Esophagus squamous epithelium (tissue), 5 donors: ENCODE measurements at places on chromosomes 12 and 14.

- no peak for DNase-seq
Measured at GRCh38 chr12:93484315-93484981, 17.1 kb downstream of the MRPL42 start.

DNA sequence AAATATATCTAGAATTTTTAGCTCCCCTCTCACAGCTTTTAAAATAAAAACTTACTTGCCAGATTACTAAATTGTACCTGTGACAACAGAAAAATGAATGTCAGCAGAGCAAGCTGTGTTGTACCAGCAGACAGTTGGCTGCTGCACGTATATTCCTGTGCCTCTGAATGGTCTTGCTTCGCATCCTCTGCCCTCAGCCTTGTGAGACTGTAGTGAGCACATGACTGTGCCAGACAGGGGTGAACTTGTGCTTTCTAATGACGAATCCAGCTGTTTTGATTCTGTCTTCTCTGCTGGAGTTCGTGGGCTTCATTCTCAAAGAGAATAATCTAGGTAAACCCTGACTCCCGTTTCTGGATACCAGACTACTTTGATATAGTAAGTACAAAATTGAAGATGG lies 58.3 kb upstream of the FRMD6 start:
- no peak for DNase-seq

DNA sequence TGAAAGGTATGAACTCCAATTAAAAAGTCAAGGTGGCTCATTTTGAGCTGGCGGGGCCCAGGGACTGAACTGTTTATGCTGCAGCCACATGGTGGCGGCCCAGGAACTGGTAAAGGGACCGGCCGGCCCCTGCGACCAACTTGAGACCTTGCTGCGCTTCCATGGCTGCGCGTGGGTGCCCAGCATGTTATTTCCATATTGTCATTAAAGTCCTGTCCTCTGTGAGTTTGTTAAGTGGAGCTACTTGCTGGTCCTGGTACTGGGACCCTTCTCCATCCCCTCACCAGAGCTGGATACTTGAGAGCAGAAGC lies 62.3 kb downstream of the BEGAIN start:
- DNase-seq = no peak

DNA sequence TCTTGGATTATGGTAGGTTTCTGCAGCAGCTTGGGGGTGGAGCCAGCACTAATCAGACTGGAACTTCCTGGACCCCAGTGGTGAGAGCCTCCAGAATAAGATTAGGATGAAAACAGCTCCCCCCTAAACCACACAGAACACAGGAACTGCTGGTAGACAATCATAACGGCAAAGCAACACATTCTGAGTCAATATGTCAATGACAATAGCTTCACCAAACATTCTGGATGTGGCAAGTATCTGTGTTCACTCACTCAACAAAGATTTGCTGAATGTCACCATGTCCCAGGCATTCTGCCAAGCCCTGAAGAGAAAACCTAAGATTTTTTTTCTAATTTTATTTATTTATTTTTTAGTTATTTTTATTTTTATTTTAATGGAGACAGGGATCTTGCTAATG lies 65.2 kb downstream of the LRRC74A start:
- no peak for DNase-seq

DNA sequence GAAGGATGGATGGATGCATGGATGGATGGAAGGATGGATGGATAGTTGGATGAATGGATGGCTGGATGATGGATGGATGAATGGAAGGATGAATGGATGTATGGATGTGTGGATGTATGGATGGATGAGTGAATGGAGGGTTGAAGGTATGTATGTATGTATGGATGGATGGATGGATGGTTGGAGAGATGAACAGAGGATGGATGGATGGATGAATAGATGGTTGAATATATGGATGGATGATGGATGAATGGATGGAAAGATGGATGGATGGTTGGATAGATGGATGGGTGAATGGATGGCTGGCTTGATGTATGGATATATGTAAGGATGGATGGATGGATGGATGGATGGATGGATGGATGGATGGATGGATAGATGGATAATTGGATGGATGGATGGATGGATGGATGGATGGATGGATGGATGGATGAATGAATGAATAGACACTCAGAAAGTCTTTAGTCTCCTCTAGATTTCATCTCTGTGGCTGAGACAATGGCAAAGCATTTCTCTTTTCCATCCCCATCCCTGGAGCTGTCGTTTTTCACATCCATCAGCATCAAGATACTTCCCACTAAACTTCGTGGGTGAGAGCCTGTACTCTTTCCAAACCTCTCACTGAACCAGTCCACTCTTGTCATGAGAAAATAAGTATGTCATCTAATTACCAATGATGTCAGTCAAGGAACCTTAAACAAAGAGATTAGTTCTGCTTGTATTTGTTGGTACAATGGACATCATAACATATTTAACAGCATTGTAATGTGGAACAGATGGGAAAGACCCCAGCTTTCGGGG lies 74.8 kb upstream of the CLMN start:
- DNase-seq = no peak

DNA sequence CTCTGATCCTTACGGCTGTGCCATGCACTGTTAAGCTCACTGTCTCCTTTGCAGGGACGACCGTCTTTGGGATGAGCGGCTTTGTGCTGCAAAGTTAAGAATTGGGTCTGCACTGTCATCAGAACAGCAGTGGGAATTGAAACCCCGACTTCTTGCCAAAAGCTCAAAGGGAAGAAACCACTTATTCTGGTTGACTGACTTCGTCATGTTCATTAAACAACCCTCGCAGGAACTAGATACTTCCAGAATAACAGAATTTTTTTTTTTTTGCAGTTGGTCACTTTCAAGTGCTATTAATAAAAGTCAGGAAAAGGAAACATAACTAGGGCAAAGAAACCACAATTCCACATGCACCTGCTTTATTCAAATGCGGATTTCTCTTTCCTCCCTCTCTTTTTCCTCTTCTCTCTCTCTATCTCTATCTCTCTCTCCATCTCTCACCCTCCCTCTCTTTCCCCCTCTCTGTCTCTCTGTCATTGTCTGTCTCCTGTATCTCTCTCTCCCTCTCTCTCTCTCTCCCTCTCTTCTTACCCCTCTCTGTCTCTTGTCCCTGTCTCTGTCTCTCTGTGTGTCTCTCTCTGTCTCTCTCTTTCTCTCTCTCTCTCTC lies 12.3 kb upstream of the GLT1D1 start:
- no peak for DNase-seq

GRCh38 chr12:113633678-113634332 lies 162.1 kb upstream of the LHX5 start:
- DNase-seq = no peak

GRCh38 chr12:66550626-66551025 lies 128.2 kb downstream of the GRIP1 start:
- no peak for DNase-seq

- no peak for DNase-seq
Measured at GRCh38 chr12:92289629-92290349, 144.1 kb upstream of the BTG1 start.

DNA sequence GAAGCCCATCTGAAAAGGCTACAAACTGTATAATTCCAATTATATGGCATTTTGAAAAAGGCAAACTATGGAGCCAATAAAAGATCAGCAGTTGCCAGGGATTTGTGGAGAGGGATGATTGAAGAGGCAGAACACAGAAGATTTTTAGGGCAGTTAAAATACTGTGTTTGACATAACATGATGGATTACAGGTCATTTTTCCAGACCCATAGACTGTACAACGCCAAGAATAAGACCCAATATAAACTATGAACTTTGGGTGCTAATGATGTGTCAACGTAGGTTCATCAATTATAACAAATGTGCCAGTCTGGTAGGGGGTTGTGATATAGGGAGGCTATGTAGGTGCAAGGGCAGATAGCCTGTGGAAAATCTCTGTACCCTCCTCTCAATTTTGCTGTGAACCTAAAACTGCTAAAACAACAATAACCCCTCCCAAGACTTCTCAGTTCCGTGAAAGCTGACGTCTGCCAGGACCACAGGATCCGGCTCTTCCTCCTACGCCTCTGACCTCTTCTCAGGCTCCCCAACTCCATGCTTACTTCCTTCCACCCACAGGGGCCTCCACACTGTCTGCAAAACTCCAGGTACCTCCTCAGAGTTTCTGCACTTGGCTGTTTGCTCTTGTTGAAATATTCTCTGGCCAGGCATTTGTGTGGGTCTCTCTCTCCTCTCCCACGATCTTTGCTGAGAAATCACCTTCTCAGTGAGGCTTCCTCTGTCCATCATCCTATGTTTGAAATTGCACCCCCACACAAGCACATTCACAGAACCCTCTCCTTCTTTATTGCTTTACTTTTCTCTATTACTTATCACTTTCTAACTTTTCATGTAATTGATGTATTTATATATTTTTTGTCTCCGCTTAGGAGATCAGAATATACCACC lies 131.4 kb downstream of the BBS10 start:
- no peak for DNase-seq

DNA sequence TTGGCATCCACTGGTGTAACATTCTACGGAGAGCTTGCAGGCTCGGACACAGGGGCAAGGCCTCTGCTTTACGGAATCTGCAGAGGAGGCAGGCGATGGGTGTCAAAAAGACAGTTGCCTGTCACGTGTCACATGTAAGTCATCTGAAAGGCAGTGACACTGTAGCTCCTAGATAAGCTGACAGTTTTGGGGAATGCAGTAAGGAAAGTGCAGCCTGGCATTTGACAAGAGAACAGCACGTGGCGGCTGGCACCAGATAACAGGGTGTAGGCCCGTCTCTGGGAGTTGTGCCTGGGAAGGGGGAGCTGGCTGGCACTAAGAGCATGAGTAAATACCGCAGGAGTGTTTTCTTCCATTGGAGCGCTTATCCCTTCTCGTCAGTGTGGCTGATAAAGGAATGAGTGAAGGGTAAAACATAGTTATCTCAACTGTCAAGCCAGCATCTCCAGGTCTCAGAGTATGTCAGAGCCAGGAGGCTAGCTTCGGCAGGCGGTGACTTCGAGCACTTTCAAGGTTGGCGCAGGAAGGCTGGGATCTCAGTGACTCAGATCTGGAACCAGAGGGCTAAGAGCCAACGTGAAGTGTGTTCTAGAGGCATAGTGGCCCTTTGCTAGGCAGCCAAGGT lies 26.1 kb downstream of the ADCK1 start:
- DNase-seq = no peak

GRCh38 chr12:102811110-102811737 lies 105.8 kb downstream of the PAH start:
- no peak for DNase-seq

DNA sequence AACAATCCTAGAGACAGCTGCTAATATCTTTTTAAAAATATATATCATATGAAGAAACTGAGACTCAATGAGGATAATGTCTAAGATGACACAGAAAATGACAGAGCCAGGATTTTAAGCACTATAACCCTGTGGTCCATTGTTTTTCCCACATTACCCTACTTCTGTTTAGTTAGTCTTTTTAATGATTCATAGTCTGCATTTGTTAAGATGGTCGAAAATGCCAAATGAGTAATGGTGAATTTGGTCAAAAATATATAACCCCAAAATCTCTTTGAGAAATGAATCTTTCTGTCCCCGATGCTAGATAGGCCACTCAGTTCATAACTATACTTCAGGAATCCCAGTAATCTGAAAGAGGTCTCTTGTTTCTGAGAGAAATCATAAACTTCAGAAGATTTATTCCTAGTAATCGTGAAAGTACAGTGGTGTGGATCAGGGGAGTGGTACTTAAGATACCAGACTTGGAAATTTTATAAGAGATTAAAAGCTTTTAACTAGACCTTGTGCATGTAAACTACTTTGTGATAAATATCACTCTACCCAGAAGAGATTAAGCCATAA lies 10.8 kb downstream of the RTRAF start:
- DNase-seq = no peak

- no peak for DNase-seq
Measured at GRCh38 chr12:101664992-101665391, 32.4 kb upstream of the CHPT1 start.

DNA sequence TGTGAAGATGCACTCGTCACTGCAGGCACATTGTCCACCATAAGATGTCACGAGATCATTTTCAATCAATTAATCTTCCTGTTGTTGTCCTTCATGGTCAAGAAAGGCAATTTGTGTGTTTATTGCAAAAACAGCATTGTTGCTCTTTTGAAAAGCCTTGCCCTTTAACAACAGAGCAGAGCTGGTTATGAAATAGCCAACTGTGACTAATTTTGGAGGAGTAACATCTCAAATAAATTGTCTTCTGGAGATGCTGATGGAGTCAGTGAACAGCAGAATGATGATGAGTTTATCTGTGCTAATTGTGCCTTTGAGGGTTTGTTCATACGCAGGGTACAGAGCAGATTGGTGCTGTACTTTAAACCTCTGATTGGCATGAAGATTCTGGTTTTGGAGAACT lies 88.3 kb upstream of the E2F7 start:
- DNase-seq = no peak

DNA sequence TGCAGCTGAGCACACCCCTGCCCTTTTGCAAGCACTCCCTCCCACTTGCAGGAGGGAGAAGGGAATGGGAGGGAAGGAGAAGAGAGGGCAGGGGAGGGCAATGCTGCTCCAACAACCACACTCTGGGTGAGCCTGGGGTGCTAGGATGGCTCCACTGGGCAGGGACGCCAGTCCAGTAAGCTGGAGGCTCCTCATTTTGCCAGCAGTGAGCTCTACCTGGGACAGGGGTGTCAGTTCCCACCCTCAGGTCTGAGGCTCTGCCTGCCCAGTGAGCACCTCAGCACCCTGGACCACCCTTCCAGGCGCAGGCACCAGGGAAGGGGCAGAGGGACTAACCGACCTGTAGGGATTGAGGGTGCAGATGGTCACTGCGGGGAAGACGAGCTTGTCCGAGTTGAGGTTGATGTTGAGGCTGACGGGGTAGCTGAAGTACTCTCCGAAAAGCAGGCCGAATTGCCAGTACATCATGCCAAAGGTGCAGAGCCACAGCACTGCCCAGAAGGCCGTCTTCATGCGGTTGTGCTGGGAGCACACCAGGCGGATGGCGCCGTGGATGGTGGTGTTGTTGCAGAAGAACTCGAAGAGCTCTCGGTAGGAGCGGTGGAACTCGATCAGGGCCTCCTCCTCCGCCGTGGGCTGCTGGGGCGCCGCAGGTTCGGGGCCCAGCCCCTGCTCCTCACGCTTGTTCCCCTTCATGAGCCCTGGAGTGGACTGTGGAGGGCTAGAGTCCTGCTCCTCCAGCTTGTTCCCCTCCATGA lies 1.2 kb downstream of the SCNN1A start:
- DNase-seq = no peak

DNA sequence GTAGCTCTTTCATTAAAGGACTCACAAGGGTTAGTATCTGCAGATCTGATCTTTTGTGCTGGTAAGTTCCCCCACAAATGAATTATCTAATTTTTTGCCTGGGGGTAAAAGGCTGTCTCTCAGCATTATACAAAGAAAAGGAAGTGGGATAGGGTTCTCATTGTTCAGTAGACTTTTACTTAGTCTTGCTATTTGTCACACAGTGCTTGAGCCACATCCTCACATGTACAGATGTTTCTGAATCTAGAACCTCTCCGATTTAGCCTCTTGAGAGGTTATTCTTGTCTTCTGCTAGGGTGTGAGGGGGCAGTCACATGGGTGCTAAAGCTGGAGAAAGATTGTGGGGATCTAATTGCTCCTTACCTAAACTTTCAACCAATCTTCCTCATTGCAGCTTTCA lies 93.0 kb downstream of the SLC41A2 start:
- DNase-seq = no peak

GRCh38 chr12:56630180-56630632 lies at the start of gene BAZ2A:
Gene BAZ2A, minus strand, starts transcription at chr12:56630326. Its CDS starts 12,796 bp downstream, at chr12:56617530.
- DNase-seq = no peak

- DNase-seq = no peak
Measured at GRCh38 chr12:19150273-19150900, 20.9 kb downstream of the PLEKHA5 start.

- no peak for DNase-seq
Measured at GRCh38 chr14:73238424-73238852, 1.1 kb downstream of the PAPLN start.
